Activated naive CD4-positive, alpha-beta T cell (primary cell): ENCODE measurements at places on chromosomes 7 and 10.

DNA sequence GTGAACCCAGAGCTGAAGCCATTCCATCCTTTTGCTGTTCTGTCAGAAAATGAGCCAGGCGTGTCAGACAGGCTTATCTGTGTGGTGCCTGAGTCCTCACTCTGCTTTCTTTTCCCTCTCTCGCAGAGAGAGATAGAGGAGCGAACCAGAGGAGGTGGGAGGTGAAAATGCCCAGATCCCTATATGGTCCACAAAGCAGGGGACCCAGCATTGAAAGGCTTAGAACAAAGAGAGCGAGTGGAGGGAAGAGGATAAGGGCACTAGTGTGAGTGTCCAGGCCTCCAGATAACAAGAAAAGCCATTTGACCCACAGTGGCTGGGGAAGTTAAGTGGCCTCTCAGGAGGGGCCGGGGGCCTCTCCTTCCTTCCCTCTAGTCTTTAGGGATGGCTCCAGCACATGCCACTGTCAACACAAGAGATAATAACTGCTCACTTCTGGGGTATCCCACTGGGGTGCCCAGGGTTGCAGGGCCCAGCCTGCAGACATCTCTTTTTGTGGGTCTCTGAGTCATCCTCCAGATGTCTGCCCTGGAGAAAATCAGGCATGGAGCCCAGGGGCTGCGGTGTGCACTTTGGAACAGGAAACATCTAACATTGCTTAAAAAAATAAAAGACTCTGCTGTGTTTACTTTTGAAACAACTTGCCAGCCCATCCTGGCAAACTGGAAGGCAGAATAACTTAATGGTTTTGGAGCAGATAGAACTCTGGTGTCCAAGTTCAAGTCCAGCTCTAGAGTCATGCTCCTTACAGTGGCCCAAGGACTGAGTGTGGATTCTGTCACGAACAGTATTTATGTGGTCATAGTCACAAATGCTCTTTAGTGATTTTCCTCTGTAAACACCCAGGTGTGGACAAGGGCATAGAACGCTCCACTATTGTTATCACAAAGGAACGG is 189.5 kb downstream of the CXCL12 start:
- DNase-seq: no peak

DNA sequence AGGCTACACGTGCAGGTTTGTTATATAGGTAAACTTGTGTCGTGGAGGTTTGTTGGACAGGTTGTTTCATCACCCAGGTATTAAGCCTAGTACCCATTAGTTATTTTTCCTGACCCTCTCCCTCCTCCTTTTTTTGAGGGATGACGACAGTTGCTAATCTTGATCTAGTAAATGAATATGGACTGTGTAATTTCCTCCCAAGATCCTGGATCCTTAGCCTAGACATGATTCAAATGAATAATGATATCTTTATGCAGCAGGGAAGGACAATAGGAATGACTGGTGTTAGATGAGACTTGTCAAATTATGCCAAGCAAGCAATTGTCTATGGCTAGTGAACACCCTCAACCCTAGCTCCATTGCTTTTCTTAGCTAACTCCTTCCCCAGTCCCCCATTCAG is 156.2 kb downstream of the PLPP4 start:
- DNase-seq: no peak

- DNase-seq: no peak
Measured at GRCh38 chr7:89837515-89837914, 316.8 kb upstream of the STEAP1 start.

GRCh38 chr7:35019179-35019729 is 18.0 kb downstream of the DPY19L1 start:
- no peak for DNase-seq

DNA sequence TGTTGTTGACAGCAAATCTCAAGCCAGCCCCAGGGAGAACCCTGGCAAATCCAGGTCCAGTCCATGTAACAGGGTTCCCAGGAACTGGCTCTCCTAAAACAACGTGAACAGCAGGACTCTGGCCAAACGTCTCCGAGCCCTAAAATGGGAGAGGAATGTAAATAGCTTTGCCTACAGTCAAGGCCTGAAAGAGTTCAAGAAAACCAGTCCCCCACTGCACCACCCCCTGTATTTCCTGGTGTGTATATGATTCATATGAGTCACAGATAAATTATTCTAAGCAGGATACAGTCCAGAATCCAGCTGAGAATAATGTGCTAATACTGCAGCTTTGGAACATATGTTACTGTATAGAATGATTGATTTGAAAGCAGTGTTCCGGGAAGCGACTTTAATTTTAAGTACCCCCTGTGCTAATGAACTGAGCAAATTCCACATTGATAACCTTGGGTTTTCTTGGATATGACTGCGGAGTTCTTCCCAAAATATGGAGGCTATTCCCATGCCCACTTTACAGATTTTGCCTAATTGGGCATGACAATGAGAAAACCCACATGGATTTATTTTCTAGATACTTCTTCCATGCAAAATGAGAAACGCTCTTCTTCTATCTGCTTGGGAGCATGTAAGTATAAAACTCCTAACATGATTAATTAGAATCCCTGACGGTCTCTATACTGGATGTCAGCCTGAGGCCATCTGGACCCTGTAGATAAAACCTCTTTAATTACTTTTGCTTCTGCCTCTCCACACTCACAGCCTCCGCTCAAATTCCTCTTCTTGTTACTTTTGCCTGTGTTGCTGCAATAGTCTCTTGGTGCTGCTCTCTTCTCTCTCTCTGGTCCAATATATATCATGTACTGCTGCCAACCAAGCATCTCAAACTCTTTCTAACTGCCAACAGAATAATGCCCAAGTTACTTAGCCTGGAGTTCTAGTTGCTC is 50.2 kb downstream of the LAMB4 start:
- DNase-seq: no peak

DNA sequence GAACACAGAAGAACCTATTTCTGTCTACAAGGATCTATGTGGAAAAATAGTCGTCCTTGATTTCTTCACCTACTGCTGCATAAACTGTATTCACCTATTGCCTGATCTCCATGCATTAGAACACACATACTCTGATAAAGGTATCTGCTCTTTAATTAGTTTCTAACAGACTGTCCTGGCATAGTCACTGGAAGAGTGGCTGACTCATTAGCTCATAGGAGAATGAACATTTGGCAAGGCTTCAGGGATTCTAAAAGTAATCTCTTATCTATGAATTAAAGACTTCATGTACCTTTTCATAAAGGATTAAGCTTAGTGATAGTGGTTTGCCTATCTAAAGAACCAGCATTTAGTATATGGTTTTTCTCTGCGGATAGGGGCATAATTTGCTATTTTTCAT is 4.1 kb downstream of the NHLRC2 start:
- DNase-seq: no peak

DNA sequence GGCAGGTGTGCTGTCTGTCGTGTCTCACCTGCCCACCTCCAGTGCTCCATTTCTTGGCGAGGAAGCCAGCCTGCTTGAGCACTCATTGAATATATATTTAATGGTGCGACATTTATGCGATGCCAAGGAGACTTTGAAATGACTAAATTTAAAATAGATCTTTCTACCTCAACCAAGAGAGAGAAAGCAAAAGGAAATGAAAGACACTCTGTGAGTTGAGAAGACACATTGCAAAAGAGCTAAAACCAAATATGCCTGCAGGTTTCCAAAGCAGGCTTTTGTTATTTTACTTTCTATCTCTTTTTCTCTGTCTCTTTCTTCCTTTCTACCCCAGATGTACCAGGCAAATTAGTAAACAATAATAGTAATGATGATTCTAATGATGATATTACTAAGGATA is 53.6 kb upstream of the AOAH start:
- DNase-seq: no peak

DNA sequence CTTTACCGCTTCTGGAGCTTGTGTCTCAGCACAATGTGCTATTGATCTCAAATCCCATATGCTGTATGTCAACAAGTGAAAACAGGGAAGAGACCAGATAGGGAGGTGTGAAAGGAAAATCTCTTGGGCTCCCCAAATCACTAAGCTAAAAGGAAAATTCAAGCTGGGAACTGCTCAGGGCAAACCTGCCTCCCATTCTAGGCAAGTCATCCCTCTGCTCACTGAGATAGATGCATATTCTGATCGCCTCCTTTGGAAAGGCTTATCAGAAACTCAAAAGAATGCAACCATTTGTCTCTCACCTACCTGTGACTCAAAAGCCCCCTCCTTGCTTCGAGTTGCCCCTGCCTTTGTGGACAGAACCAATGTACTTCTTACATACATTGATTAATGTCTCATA is 161.1 kb upstream of the LYZL1 start:
- no peak for DNase-seq

DNA sequence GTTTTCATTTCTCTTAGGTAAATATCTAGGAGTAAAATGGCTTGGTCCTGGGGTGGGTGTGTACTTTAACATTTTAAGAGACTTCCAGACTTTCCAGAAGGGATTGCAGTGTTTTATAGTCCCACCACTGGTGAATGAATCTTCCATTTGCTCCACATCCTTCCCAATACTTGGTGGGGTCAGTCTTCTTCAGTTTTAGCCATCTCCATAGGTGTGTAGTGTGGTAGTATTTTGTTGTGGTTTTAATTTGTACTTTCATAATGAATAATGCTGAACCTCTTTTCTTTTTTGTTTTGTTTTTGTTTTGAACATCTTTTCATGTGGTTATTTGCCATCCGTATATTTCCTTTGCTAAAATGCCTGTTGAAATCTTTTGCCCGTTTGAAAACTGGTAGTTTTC is 86.4 kb downstream of the ANKRD61 start:
- no peak for DNase-seq

DNA sequence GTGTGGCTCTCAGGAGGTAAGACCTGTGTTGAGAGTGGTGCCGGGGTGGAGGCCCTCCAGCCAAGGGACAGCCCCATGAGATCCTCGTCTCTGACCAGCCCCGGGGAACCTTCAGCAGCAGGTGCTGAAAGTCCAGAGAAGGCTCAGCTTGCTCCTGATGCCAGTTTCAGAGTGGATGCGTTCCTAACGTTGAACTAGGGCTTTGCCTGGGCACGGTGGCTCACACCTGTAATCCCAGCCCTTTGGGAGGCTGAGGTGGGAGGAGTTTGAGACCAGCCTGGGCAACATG is 45.7 kb downstream of the BAIAP2L1 start:
- no peak for DNase-seq

DNA sequence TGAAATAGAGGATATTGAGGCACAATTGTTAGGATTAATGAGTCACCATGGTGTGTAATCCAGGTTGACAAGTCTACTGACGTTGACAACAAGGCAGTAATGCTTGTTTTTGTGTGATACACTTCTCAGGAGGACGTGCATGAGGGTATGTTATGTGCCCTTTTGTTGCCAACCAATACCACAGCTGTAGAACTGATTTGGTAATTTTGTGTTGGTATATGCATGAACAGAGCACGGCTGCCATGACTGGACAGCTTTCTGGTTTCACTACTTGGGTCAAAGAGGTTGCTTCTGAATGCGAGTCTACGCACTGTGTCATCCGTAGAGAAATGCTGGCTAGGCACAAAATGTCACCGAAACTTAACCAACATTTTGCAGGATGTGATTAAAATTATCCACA is 32.9 kb downstream of the PHTF2 start:
- no peak for DNase-seq

- no peak for DNase-seq
Measured at GRCh38 chr7:78959477-78959876, 494.0 kb downstream of the MAGI2 start.

DNA sequence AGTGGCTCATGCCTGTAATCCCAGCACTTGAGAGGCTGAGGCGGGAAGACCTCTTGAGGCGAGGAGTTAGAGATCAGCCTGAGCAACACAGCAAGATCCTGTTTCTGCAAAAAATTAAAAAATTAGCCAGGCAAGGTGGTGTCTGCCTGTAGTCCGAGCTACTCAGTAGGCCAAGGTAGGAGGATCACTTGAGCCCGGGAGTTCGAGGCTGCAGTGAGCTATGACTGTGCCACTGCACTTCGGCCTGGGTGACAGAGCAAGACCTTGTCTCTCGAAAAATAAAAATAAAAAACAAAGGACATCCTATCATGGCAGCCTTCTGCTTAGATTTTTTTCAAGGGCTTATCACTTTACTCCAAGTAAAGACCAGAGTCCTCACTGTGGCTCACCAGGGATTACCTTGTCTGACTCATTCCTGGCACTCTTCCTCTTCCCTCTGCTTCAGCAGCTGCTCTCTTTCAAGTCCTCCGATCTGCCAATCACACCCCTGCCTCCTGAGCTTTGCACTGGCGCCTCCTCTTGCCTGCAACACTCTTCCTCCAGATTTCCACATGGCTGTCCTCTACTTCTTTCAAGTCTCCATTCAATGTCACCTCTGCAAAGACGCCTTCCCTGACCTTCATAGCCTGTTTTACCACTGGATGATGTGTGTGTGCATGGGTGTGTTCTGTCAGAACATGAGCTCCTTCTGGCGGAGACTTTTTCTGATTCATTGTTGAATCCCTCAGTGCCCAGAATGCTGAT is 7.7 kb downstream of the PRTFDC1 start:
- no peak for DNase-seq

DNA sequence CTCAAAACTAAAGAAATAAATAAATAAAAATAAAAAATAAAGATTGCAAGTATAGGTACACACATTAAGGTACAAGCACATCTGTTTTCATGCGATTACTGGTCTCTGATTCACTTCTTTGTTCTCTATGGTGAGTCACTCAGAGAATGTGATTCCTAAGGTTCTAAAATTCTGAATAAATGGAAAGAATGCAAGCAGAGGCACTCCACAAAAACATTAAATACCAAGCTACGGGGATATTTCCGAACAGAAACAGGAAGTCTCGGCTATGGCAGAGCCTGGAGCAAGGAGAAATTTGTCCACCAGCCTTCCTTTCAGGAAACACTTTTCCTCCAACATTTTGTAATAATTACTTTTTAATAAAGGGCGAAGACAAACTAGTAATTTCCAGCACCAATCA is 1.4 kb downstream of the VOPP1 start:
- DNase-seq: no peak
